ENCODE measurements at places on chromosomes 6 and 20.

DNA sequence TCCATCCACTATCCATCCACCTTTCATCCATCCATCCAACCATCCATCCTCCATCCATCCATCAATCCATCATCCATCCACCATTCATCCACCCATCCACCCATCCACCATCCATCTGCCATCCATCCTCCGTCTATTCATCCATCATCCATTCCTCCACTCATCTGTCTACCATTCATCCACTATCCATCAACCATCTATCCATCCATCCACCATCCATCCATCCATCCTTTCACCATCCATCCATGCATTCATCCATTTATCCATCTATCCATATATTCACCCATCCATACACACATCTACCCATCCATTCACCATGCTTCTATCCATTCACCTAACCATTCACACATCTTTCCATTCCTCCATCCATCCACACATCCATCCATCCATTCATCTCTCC is 207.0 kb upstream of the CDH4 start:
- no peak for DNase-seq

GRCh38 chr20:6440443-6440799 is 317.6 kb upstream of the FERMT1 start:
- no peak for DNase-seq

DNA sequence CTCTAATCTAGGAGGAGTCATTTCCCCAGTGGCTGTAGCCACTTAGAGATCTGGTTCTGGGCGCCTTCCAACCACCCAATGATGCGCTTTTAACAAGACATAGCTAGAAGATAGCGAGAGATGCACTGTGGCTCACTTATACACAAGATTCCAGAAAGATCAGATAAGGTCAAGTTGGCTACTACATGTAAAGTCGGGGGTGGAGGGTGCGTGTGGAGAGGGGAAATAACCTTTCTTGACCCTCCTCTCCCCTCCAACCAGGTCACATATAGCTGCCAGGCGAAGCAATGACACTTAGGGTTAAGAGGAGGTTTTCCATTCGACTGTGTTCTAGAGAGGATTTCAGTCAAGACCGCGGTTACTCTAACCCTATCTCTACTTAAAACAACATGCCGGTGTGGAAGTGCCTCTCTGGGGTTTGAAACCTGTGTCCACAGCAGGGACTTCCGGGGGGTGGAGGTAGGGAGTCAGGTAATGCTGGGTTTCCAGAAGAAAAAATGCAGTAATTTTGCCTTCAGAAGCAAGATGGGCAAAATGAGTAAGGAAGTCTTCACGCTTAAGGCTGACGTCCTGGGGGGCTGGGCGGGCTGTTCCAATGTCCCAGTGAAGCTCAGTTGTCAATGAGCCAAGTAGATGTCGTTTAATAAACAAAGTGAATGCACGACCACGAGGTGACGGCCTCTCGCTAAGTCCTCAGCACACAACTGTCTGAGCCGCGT is 1.8 kb upstream of the SIM1 start:
- no peak for DNase-seq

DNA sequence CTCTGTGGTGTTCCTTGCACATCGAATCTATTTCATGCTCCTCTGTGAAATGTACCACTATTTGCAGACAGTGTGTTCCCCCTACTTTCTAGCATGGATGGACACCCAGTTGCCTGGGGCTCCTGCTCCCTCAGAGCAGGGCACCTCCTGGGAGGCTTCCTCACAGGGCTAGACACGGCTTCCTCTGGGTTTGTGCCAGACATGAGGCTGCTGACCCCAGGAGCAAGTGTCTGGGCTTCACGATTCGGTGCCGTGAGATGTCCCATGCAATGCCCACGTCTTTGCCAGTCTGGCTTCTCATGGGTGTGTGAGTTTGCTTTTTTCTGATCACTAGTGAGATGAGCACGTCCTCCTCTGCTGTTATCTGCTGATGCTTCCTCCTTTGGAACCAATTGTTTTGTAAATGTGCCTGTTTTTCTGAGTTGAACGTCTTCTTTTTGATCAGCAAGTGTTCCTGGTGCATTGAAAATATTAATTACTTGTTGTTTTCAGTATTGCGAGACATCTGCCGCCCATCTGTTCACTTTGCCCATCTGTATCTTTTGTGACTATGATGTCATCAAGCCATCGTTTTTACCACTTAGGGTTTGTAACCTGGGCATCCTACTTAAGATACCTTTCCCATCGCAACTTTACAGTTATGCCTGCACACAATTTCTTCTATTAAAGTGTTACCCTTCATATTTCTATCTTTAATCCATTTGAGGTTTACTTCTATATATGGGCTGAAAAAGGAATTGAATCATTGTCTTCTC is 92.0 kb downstream of the TTLL2 start:
- no peak for DNase-seq

DNA sequence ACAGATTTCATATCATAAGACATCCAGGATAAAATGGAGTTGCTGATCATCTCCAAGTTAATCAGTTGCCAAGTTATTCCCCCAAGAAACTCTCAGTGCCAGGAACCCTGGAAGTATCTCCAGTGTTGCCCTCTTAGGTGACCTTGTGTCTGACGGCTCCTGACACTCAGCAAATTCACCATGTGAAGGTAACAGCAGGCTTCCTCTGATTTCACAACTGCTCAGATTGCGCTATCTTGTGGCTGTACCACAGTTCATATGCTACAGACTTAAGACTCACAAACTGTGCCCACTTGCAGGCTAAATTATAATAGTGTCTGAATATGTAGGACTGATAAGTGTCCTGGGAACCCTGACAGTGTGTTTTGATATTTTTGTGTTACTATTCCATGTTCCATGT is 186.6 kb upstream of the OPRM1 start:
- DNase-seq = no peak

DNA sequence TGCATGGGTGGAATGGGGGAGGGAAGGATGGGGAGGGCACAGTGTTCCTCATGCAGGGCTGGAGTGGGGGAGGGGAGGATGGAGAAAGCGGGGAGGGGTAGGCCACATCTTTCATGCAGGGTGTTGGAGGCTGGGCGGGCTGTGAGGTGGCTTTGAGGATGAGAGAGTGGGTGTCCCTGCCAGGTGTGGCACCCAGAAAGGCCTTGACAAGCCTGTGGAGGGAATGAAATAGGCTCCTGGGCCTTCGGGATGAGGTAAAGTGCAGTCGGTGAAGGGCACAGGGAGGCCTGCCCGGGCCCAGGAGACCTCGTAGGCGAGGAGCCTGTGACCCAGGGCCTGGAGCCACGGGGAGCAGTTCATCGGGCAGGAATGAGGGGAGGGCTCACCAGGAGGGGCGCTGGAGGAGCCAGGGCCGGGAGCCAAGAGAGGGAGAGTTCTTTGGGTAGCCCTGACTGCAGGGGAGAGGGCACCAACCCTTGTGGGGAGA is 7.6 kb downstream of the CEBPB start:
- DNase-seq = no peak

DNA sequence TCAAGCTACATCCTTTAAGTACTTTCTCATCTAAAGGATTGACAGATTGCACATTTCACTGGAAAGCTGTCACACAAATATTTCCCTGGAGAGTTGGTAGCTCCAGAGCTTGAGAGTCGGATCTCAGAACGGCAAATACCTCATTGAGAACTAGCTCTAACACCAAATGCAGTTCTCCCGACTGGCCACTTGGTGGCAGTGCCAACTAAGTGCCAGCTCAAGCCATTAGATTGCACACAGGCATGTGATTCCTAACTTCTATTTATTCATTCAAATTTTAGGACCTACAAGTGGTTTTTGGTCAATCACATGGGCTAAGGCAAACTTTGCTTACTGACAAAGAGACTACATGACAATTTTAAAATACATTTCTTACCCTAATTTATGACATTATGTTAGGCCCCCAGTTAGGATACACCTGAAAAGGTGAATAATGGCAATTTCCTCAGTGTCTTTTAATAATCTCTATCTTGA is 7.9 kb upstream of the MCHR2 start:
- DNase-seq = peak; percentile 31

DNA sequence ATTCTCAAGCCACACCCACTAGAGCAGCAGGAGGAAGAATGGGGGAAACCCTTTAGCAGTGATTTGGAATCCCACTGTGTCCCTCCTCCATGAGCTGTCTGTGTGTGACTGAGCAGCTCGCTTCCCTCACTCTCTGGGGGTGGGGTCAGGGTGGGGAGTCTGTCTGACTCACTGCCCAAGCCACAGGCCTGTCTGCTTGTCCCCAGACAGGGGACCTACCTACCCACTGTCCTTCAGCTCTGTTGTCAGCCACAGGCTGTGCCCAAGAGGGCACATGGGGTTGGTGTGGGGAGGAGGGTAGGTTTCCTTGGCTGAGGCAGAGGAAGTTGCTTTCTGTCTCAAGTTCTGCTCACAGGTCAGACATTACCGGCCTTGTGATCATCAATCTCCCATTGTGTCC is 127.0 kb downstream of the MAFB start:
- DNase-seq = no peak

GRCh38 chr20:44866703-44867335 is 18.7 kb upstream of the YWHAB start:
- DNase-seq = no peak

GRCh38 chr6:108561742-108562502 is 1.2 kb downstream of the FOXO3 start:
- no peak for DNase-seq

DNA sequence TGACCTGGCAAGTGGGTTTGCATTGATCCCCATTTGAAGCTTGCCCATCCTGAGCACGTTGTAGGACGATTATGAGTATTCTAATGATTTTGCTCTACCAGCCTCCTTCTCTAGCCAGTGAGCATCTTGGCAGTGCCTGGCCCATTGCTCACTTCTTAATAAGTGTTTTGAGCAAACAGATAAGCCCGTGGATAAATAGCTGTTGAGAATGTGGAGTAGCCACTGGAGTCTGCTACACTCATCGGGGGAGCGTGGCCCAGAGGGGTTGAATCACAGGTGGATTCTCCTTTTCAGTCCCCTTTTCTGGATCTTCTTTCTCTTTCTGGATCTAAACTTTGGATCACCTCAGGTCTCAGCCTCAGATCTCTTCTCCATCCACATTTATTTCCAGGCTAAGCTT is 15.9 kb upstream of the EDN3 start:
- DNase-seq = no peak

DNA sequence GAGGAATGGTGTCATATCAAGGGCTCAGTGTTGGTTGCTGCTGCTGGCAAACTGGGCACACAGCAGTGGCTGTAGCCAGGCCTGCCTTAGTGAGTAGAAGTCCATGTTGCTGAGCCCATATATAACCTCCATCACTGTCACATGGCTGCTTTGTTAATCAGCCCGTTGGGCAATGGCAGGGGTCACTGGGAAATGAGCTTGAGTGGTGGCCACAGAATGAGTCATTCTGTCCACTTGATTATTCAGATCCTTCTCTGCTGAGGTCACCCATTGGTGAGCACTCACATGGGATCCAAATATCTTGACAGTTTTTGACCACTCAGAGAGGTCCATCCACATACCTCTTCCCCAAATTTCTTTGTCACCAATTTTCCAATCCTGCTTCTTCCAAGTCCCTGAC is 898.9 kb upstream of the EYS start:
- no peak for DNase-seq

GRCh38 chr6:79613912-79614311 is 17.2 kb upstream of the SH3BGRL2 start:
- no peak for DNase-seq

DNA sequence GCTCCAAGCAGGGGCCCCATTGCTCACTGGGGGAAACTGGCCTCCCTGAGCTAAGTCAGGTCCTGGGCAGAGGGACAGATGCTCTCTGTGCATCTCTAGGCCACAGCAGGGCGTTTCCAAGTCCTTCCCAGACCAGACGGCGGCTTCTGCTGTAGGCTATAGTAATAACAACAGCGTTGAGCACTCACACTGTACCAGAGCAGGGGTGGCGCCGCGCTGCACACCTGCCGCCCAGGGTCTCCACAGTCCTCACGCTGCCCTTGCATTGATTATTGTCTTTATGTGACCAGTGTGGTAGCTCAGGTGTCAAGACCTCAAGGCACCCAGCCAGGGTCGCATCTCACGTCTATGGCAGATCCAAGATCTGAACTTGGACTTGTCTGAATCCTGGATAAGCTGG is 14.9 kb upstream of the CCN5 start:
- no peak for DNase-seq

DNA sequence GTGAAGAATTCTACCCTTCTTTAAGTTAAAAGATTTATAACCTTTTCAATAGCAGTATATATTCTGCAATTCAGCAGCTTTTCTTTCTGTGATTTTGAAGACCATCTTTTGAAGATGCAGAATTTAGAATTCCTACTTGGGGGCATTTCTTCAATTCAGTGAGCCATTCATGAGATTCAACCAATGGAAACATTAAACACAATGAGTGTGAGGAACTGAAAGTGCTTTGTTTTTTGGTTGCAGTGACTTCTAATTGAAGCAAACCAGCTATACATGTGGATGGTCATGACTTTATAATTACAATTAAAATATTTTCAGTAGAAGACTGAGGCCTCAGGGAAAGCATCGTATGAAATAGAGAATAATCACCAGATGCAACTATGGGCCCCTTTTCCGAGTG is 108.3 kb downstream of the CARMIL1 start:
- DNase-seq = no peak

DNA sequence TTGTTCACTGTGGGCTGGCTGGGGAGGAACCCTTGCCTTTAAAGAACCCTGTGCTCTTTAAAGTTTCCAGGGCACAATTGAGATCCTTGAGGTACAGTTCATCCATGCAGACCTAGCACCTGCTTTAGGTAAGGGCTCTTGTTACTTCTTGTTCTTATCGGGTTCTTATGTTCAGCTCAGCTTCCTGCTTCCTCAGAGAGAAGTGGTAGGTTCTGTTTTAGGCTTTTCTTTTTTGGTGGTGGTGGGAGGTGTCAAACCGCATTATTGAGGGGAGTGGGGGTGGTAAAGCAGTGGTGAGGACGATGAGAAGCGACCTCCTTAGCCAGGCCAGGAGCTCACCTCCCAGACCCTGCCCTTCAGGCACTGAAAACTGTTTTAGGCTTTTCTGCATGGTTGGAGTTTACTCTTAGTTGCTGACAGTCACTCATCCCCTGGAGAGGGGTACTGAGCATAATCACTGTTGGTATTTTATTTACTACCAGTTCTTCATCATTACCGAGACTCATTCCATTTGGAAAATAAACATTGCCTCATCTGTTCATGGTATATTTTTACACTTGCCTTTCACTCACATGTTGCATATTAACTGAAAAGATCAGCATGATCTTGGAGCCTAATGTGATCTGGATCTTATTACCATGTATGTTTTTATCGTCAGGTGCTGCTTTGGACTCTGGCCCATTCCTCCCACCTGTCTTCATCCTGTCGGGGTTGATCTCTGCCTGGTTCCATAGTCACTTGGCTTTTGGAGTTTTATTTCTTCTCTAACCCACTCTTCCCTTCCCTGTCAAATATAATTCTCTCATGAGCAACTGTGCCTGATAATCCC is 35.4 kb downstream of the SLC16A10 start:
- DNase-seq = no peak

GRCh38 chr20:20487811-20488210 is 119.9 kb downstream of the INSM1 start:
- DNase-seq = no peak

GRCh38 chr20:60518022-60518421 is 559.8 kb downstream of the CDH26 start:
- no peak for DNase-seq

DNA sequence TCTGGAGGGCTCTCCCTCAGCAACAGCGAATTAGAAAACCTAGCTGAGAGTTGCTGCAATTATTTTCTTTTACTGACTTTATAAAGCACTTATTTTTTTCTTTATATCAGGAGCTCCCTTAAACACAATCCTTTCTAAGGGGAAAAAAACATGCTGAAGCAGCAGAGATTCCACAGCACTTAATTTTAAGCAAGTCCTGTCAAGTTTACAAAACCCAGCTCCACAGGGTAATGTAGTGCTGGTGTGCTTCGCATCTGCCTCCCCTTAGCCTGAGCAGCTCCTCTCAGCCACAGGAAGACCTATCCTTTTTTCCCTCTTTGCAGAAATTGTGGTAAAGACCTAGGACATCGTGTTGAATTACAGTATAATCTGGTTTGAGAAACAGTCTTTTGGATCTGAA is 208.1 kb upstream of the SYNDIG1 start:
- DNase-seq = no peak
